ENCODE measurements at places on chromosomes 6 and 20.
A peak's percentile ranks its signal among the peaks of the same experiment; 100 is the strongest.

- no peak for DNase-seq
Observed at GRCh38 chr6:112008482-112008881, 45.4 kb upstream of the CCN6 start.

GRCh38 chr20:57665589-57665971 lies 44.2 kb downstream of the PMEPA1 start:
- no peak for DNase-seq

GRCh38 chr6:17972074-17972952 lies 15.1 kb downstream of the KIF13A start:
- no peak for DNase-seq

DNA sequence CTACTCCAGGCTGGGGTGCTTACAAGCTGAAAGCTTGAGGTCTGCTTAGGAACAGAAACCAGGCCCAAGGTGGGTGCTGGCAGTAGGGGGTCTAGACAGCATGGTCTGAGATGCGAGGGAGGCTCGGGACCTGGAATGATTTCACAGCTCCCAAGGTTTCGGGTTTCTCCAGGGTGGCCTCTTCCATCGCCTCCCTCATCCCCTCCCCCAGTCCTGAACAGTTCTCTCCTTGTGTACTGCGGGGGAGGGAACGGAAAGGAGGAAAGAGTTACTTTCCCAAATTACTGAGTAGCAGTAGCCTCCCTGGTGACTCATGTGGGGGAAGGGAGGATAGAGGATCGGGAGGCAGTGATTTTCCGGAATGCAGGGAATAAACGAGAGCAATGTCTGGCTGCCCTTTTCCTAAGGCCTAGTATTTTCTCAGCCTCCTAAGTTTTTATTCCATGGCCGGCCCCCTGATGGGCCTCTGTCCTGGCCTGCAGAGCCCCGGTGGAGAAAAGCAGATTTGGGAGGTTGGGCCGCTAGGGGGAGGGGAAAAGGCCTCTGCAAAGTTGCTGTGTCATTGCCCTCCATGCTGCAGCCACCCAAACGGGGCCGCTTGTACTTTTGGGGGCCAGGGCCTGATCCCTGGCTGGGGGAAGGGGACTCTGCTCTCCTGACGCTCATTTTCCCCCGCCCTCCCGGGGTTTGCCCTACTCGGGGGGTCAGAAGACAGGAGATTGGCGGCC lies 1.5 kb downstream of the BRD2 start:
- peak; percentile 51 for DNase-seq

DNA sequence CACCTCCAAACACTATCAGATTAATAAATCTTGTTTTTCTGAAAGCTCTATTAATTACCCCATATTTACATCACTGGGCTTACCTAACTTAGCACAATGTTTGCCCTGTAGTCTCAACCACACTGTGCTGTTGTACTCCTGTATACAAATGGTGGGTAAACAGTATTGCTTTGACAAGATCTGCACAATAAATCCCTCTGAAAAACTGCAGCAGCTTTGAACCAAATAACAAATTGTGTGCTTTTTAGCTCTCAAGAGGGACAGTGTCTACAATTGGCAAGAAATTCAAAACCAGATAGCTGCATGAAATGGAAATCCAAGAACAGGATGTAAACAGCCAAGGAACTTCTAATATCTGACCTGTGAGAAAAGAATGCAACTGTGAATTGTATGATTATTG lies 10.4 kb downstream of the KIF6 start:
- DNase-seq: no peak

DNA sequence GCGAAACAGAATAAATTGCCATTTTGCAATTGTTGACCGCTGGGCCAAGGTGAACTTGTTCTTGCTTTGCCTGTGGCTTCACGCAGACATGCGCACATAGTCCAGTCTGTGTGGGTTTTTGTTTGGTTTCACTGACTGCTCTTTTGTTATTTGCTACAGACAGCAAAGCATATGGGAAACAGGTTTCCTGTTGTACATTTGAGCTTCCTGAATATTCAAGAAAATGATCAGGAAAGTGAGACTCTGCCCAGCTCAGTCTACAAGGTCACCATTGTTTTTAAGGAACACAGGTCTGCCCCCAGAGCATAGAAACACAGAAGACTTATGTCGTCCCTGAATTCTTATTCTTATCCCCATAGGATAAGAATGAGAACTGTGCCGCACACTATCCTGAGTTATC lies 55.6 kb downstream of the SASH1 start:
- no peak for DNase-seq

- no peak for DNase-seq
Observed at GRCh38 chr6:4920914-4921410, 82.9 kb downstream of the RPP40 start.

- no peak for DNase-seq
Observed at GRCh38 chr6:117907601-117908245, 659 bp downstream of the SLC35F1 start.

- DNase-seq: no peak
Observed at GRCh38 chr6:3549314-3549940, 92.6 kb upstream of the SLC22A23 start.

GRCh38 chr6:31879143-31879542 lies 346 bp upstream of the SLC44A4 start:
- no peak for DNase-seq

- DNase-seq: peak; percentile 21
Observed at GRCh38 chr20:16801919-16802651, 53.9 kb downstream of the OTOR start.

DNA sequence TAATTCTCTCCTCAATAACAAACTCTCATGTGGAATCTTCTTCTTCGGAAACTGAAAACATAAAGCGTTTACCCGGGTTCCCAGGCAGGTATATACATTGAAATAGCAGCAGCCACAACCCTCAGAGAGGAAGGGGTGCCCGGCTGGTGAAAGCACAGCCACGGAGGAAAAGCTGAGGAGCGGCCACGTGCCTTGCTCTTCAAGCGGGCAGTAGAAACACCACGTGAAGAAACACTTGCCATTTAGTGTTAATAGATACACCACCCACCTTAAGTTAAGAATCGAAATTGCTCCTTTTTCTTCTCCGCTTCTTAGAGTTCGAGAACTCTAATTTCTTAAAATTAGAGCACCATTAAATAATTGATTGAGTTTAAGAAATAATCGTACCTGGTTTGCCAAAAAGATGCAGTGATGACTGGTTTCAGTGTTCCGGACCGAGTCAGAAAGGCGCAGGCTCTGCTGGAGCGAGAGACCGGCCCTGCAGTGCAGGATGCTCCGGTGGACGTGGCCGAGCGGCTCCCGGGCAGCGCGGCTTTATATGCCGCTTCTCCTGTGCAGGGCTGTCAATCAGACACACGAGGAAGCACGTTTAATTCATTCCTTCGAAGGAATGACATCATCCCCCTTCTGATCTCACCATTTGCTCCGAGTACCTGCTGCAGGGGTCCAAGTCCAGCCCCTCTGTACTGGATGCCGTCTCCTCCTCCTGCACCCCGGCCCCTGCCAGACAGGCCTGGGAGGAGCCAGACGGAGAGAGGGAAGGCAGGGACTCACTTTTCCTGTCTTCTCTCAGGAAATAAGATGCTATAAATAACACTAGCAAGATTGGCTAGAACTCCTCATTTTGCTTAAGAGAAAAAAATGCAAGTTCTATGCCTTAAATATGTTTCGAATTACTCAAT lies at the start of gene THBS2:
TSS of gene THBS2 (minus strand) at position 510 of the 902 bp plus-strand sequence. CDS start 3,062 bp downstream, outside the sequence.
- no peak for DNase-seq

GRCh38 chr6:134979142-134979541 lies 29.2 kb upstream of the ALDH8A1 start:
- DNase-seq: no peak

- DNase-seq: no peak
Observed at GRCh38 chr6:153862139-153862538, 176.9 kb upstream of the OPRM1 start.

- DNase-seq: no peak
Observed at GRCh38 chr20:41540459-41540858, 77.7 kb downstream of the CHD6 start.

DNA sequence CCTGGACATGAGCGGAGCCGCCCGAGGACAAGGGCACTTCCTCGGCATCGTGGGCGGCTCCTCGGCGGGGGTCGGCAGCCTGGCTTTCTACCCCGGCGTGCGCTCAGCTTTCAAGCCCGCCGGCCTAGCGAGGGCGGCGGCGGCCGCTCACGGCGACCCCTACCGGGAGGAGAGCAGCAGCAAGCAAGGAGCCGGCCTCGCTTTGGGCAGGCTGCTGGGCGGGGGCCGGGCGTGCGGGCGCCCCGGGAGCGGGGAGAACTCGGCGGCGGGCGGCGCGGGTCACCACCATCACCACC lies 6.7 kb downstream of the PRDM13 start:
- no peak for DNase-seq

GRCh38 chr6:136959471-136959891 lies 37.4 kb downstream of the SLC35D3 start:
- DNase-seq: no peak

GRCh38 chr6:45420083-45420908 lies 42.6 kb upstream of the SUPT3H start:
- peak; percentile 29 for DNase-seq

GRCh38 chr20:45968801-45969711 lies 2.9 kb downstream of the ZNF335 start:
- DNase-seq: no peak

DNA sequence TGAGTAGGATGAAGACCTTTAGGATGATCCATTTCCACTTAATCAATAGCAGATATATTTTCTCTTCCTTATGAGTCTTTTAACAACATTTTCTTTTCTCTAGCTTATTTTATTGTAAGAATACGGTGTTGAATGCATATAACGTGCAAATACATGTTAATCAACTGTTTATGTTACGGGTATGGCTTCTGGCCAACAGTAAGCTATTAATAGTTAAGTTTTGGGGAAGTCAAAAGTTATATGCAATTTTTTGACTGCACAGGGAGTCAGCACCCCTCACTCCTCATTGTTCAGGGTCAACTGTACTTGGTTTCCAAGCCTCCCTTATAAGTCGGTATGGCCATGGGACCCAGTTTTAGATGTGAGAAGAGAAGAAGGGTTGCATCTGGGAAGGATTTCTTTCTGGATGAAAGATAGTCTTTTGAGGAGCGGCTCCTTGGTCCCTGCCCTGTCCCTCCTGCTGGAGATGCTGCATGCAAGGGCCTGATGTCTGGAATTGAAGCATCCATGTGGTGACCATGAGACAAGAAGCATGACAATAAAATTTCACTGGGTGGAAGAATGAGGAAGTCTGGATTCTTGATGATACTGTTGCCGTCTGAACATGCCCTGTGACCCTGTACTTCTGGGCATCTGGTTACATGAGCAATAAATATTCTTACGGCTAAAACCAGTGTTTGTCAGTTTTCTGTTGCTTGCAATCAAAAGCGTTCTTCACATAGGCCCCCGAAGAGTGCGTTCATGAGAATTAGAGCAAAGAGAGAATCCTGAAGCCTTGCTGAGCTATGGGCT lies 194.7 kb upstream of the PMEPA1 start:
- DNase-seq: no peak

- no peak for DNase-seq
Observed at GRCh38 chr6:52415917-52416628, 4.1 kb upstream of the EFHC1 start.

- no peak for DNase-seq
Observed at GRCh38 chr20:34037767-34038166, 44.1 kb downstream of the RALY start.

GRCh38 chr6:13573669-13574110 lies 711 bp upstream of the SIRT5 start:
- no peak for DNase-seq

- DNase-seq: no peak
Observed at GRCh38 chr6:2866171-2866846, 24.6 kb upstream of the SERPINB1 start.

DNA sequence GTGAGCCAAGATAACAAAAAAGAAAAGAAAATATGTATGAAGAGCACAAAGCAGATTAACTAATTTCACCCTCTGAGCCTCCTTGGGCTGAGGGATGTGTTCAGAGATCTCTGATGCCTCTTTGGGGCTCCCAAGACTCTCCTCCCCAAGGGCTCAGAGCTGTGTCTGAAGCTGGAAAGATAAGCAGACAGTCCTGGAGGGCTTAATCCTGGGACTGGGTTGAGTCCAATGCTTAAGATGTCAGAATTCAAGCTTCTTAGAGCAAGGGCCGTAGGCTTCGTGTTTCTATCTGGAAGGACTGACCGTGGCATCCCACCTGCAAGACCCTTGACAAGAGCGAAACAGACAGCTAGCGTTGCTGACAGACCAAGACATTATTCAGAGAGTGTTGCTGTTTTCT lies 229.0 kb downstream of the ZMYND8 start:
- no peak for DNase-seq

- no peak for DNase-seq
Observed at GRCh38 chr20:51525241-51526105, 17.0 kb downstream of the NFATC2 start.

- DNase-seq: no peak
Observed at GRCh38 chr20:14996883-14997672, 659.7 kb upstream of the FLRT3 start.

- DNase-seq: no peak
Observed at GRCh38 chr20:4502756-4503155, 219.0 kb upstream of the PRND start.

GRCh38 chr6:108179741-108180140 lies 13.9 kb downstream of the NR2E1 start:
- no peak for DNase-seq

- DNase-seq: no peak
Observed at GRCh38 chr6:157119502-157120027, 203.8 kb downstream of the TMEM242 start.

- DNase-seq: no peak
Observed at GRCh38 chr20:10490706-10491105, 55.6 kb downstream of the SLX4IP start.

GRCh38 chr6:130473886-130474285 lies 108.1 kb downstream of the TMEM200A start:
- DNase-seq: no peak

DNA sequence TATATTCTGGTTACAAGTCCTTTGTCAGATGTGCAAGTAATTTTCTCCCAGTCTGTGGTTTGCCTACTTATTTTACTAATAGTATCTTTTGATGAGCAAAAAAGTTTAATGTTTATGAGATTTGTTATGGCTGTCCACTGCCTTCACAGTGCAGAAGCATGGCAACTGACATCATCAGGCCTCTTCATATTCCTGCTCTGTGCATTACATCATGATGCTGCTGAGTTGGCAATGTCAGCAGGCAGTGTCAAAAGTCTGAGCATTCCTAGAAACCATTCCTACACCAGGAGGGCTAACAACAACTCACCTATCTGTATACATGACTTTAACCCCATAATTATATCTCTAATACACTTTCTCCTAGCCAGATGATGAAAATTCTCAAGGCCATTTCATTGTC lies 10.8 kb upstream of the OR2B2 start:
- no peak for DNase-seq

- DNase-seq: no peak
Observed at GRCh38 chr6:157233686-157234085, 89.6 kb downstream of the TMEM242 start.

- no peak for DNase-seq
Observed at GRCh38 chr6:35370124-35370741, 27.9 kb downstream of the PPARD start.

- no peak for DNase-seq
Observed at GRCh38 chr20:57581202-57582028, 20.5 kb downstream of the PCK1 start.

Measured in stimulated activated CD8-positive, alpha-beta memory T cell treated with anti-CD3 and anti-CD28 coated beads, Interleukin-15, amount 100 ng/mL, for 24 hours (primary cell).